ENCODE measurements at places on chromosomes 1 and 21.

DNA sequence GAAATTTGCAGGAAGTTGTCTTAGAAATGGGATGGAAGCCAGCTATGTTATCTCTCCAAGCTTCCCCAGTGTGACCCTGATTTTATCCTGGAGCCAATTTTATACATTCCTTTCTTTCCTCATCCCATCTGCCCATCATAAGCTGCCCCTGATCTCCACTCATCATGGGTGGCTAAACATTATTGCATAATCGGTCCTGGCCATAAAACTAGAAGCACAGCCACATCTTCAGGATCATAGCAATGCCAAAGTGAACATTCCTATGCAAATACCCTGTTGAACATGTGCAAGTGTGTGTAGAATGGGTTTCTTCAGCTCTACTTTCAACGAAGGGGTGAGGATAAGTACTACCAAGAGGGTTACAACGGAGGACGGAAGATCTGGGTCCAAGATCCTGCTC lies 50.6 kb upstream of the COG2 start:
- no peak for DNase-seq

DNA sequence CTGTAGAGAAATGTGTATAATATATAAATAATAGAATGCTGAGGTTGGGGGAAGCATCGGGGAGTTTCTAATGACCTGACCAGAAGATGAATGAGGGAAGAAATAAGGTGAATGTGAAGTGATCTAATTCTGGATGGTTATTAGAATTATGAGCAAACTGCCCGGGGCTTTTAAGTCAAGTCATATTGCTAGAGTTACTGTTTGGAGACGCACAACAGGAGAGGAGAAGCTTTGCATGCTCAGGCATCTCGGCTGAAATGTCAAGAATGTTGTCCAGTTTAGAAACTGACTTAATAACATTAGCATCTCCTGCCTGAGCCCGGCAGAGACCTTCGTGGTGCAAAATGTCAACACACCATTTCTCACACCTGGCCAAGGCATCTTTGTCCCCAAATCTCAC lies 119.1 kb downstream of the RRAGC start:
- DNase-seq, result no peak

DNA sequence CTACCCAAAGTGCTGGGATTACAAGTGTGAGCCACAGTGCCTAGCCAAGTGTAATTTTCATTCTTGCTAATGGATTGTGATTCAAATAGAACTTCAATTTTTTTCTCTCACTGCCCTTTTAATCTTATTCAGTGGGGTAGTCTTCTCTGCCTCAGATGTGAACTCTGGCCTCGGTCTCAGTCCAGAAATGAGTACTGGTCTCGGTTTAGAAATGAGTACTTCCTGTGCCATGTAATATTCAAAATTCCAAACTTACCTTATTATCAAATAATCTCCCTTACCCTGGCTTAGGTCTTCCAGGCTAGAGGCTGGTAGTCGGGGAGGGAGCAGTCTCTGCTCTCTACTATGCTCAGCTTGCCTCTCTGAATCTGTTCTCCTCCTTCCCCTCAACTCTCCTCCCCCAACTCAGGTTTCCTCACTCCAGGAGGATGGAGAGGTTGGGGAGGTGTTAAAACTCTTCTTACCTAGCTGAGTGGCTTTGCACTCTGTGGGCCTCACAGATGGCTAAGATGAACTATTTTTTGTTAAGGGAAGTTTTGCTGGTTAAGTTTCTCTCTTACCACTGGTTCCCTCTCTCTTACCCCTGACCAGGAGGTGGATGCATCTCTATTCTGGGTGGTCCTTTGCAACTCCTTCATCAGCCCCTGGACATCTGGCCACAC lies 4.8 kb upstream of the SLAMF9 start:
- DNase-seq, result no peak

DNA sequence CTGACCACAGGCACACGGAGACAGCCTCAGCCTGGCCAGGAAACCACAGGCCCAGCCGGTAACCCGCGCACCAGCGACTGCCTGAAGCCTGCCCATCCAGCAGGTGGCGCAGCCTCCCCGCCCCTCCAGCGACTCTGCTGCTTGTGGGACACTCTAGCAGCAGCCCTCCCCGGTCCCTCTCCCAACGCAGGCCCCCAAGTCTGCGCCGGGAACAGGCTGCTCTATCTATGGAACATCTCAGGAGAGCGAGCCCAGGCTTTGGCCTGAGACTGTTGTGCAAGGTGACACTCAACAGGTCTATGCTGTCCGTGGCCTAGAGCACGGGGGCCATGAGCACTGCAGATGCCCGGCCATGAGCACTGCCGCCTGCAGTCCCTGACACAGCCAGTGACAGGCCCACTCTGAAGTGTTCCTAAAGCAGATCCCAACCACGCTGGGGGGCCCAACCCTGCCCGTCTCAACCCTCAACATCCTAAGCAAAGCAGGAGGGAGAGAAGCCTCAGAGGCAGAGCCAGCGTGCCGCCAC lies 28.4 kb downstream of the WDR4 start:
- no peak for DNase-seq

GRCh38 chr1:145953861-145954260 lies 4.0 kb downstream of the LIX1L start:
- DNase-seq, result no peak

- no peak for DNase-seq
Measured at GRCh38 chr1:207972337-207972736, 61.4 kb upstream of the CD34 start.

DNA sequence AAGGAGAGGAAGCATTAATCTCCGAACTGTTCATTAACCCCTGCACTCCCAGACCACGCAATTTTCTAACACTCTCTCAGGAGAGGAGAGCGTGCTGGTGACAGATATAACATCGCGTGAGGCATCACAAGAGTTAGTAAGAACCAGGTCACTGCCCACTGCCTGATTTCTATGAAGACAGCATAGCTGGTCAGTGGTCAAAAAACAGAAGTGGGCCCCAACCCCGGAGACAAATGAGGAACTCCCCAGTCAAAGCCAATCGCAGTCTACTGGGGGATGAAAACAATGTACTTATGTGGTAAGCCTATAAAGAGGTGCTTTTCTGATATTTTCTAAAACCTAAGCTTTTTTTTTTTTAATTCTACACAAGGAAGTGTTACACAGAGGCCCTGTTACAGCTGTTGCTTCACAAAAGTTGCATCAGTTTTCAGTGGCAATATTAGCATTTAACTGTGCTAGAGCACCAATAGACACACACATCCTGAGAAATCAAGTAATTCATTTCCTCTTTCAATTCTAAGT lies 231.8 kb upstream of the IRF2BP2 start:
- no peak for DNase-seq

All from vagina (tissue), 2 donors.